T1000 (cell line): ENCODE measurements at places on chromosomes 1 and 21.
A peak's percentile ranks its signal among the peaks of the same experiment; 100 is the strongest.

DNA sequence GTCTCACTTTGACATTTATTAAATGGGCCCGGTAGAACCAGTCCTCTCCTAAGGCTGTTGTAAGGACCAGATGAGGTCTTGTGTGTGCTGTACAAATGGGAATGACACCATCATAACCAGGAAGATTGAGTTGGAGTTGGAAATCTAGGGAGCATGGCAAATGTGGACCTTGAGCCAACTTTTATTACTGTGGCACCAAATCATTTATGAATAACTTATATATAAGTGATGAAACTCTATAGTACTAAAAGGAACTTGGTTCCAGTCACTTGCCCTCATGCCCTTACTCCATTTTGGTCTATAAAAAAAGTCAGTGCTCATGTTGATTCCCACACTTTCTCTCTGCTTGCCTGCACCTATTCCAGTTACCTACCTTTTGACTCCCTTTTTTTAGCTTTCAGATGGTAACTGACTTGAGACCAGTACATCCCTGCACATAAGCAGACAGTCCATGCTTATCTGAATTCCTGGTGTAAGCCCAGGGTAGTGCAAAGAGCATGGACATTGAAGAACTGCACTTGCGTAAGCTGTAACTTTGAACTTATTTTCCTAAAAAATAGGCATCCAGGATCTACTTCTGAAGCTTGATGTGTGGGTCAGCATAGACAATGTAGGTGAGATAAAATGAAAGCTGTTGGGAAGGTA is 210.6 kb downstream of the PBX1 start:
- no peak for DNase-seq

- no peak for DNase-seq
Measured at GRCh38 chr1:52834798-52835197, 7.8 kb upstream of the ZYG11A start.

GRCh38 chr1:223525546-223525945 is 132.3 kb downstream of the CCDC185 start:
- DNase-seq = no peak

DNA sequence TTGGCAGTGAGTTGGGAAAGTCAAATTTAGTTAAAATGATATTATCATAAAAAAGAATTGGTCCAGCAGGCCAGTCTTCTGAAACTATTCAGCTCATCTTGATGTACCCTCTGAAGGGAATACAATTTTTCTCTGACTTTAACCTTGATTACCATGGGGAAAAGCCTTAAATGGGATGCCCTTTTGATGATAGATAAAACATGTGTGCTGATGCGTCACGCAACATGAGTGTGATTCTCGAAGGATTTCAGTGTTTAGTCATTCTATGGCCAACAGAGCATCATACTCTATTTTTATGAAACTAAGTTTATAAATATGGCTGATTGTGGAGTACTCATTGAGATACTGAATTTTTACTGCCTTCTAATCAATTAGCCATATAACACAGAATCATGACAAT is 171.5 kb downstream of the ZNF281 start:
- DNase-seq = no peak

- DNase-seq = peak; percentile 43
Measured at GRCh38 chr1:185439727-185440415, 122.8 kb upstream of the IVNS1ABP start.
